ENCODE measurements at places on chromosomes 16 and 17.

DNA sequence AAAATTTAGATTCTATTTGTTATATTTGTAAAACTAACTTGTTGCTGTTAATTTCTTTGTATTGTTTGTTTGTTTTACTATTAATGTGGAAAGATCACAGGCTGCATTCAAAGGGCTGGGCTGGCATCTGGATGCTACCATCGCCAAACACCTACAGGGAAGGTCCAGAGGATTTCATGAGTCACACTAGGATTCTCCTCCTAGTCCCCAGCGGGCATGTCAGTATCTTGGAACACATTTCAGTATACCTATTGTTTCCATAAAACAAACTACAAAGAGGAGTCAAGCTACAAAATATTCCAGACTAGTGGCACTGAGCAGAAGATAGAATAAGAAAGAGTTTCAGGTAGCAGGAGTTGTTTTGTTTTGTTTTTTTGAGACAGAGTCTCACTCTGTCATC, 55.3 kb downstream of the NOG start:
- DNase-seq = no peak

GRCh38 chr17:8123695-8124349, at the start of gene HES7:
TSS of gene HES7 (minus strand) at chr17:8124106. CDS start at chr17:8124084, 22 bp downstream.
- DNase-seq = no peak

DNA sequence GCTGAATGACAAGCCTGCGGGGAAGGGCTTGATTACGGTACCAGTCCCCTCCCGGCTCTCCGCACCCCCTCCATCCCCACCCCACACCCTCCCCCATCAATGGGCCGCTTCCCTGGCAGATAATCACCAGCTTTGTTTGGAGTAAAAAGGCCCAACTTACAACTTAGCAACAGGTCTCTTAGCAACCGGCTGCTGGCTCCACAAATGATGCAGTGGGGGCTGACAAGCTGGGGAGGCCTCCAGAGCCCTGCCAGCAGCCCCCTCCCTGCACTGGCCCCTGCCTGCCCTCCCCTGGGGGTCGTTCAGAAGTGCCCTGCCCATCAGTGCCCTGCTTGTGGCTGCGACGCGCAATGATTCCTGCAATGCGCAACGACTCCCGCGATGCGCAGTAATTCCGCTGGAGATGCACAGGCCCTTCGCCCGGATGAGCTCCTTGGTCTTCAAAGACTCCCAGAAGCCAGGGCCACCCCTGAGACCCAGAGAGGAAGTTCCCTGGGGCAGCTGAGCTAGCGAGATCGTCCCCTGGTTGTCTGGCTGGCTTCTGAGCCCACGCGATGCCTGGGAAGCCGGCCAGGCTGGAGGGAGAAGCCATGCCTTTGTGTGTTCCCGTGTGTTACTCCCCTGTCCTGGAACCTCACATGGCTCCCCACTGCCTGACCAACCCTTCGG, 23.3 kb downstream of the CPNE2 start:
- no peak for DNase-seq

- no peak for DNase-seq
Observed at GRCh38 chr16:78844682-78845081, 745.2 kb downstream of the WWOX start.

DNA sequence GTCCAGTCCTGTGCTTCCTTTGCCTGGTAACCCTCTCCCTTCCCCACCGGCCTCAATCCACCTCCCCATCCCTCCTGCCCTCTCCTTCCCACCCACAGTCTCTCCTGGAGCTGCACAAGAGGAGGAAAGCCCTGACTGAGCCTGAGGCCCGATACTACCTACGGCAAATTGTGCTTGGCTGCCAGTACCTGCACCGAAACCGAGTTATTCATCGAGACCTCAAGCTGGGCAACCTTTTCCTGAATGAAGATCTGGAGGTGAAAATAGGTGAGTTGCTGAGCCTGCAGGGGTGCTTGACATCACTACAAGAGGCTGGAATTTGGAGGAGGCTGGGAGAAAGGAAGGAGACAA, 1.3 kb downstream of the PLK1 start:
- DNase-seq = no peak

DNA sequence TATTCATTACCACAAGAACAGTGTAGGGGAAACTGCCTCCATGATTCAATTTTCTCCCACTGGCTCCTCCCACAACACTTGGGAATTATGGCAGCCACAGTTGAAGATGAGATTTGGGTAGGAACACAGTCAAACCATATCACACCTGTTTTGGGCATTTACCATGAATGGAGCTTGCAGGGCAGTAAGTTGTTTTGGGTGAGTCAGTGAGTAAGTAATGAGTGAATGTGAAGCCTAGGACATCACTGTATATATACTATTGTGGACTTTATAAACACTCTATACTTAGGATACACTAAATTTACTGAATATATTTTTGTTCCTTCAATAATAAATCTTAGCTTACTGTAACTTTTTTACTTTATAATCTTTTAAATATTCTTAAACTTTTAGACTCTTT, 48.1 kb downstream of the TBC1D26 start:
- no peak for DNase-seq

GRCh38 chr16:24537474-24538337, 1.7 kb upstream of the RBBP6 start:
- no peak for DNase-seq

GRCh38 chr16:84618581-84619460, 943 bp upstream of the COTL1 start:
- DNase-seq = no peak

DNA sequence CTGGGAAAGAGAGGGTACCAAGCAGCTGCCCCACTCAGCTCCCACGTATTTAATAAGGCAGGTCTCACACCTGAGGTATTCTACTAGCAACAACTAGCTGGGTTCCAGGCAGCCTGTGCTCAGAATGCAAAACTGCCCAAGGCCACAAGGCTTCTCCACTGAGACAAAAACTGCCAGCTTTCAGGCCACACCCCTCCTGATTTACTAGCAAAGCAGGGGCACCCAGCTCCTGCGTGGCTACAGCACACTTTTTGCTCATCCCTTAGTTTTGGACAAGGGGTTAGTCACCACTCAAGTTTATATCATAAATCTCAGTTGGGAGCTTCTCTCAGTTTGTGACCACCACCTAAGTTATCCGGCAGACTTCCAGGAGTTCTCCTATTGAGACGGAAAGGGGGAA, 494.6 kb downstream of the CDH11 start:
- no peak for DNase-seq

DNA sequence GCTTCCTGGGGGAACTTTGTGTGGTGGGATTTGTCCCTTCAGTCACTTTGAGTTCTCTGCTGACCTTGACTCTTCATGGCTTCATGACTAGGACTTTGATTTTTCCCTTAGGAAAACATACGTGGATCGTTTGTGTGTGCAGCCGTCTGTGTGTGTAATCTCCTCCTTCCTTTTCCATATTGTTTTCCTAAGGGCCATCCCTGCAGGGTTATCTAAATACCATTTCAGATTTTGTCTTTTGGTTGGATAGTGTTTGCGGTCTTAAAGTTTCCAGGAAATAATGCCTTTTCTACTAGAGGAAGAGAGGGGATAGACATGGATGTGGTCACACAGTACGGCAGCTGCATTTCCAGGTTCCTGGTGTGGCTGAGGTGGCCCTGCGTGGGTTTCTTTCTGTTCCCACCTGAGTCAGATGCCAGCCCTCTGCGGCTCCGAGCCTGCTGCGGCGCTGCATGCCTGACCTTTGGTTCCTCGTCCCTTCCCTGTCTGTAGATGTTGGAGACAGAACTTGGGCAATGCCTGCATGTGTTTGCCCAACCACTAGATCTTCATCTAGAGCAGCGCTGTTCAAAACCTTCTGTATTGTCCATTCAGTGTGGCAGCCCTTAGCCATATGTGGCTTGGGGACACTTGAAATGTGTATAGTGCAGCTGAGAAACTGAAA, 72.0 kb upstream of the LGALS9 start:
- DNase-seq = no peak

DNA sequence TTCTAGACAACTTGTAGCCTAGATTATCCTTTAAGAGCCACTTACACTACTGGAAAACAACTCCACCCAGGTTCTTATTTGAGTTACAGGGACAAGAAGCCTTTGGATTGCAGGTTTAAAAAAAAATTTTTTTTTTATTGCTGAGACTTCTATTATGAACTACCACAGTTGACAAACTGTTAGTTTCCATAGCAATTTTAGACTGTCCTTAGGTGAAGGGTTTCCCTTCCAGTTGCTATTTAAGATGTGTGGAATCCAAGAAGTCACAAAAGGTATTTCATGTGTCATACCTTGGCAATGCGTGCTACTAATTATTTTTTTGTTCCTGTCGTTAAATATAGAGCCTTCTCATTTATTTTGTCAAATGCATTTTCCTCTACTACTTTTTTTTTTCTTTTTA, 253.2 kb downstream of the PRKCA start:
- no peak for DNase-seq

GRCh38 chr17:8846768-8847211, 20.7 kb downstream of the PIK3R6 start:
- no peak for DNase-seq

GRCh38 chr16:19601083-19601976, 45.8 kb downstream of the VPS35L start:
- no peak for DNase-seq

GRCh38 chr17:11412654-11413053, 171.6 kb downstream of the SHISA6 start:
- no peak for DNase-seq

GRCh38 chr17:72386619-72387237, 265.9 kb downstream of the SOX9 start:
- DNase-seq = no peak

- DNase-seq = no peak
Observed at GRCh38 chr16:57244463-57244766, 644 bp upstream of the ARL2BP start.

GRCh38 chr17:28702026-28702751, 9.5 kb downstream of the PROCA1 start:
- DNase-seq = no peak

GRCh38 chr17:61440697-61441096, 11.5 kb upstream of the TBX4 start:
- no peak for DNase-seq

DNA sequence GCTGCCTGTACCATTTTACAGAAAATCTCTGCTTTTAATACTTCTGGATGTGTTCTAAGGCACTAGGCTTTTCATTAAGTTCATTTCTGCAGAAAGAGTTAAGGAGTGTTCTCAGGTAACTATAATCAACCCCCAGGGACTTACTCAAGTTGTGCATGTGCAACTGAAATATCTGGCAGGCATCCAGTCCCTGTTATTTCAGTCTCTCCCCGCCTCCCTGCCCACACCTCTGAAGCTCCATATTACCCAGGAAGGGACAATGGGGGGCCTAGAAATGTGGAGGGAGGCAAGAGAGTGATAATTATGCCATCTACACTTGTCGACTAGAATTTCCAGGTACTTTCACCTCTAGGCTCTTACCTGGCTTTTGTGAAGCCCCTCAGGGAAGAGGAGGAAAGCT, 432.2 kb downstream of the MAF start:
- DNase-seq = no peak

DNA sequence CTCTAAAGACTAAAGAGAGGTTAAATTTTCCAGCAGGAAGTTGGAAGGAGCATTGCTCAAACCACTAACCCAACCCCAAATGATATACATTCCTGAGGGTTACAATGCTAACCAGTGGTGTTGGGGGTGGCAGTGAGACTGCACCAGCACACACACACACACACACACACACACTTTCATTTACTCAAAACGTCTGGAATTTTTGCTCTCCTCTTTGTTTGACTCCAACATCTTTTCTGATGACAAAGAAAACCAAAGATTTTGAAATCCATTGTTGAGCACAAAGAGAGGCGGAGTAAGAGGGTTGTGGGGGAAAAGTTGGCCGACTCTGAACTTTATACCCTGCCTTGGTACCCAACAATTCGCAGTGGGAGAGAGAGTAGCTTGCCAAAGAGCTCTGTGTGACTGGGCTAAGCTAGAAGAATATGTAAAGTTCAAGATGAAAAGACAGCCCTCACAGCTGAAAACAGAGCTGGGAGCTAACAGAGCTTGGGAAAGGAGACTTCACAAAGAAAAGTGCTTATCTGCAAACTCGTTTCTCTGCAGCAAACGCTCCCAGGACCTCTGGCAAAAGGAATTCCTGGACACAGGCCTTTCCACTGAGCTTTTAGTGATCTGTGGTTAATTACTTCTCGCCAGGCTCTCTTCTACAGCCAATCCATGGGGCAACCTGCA, 426.0 kb upstream of the CDH11 start:
- DNase-seq = no peak

- DNase-seq = no peak
Observed at GRCh38 chr16:27547134-27547533, 2.6 kb downstream of the GTF3C1 start.

DNA sequence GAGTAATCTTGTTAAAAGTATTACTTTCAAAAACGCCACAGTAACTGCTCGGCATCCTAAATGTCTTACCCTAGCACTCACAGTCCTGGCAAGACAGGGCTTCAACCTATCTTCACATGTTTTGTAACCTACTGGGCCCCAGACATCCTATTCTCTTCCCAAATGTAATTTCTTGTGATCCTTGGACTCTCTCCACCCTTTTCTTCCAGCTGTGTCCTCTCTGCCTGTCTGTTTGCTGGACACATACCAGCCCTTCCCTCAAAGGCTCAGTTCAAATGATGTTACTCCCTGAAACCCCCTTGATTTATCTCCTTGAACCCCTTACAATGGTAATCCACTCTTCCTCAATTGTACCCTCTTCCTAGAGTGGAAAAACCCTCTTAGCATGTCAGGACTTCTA, 60.1 kb upstream of the CNEP1R1 start:
- DNase-seq = no peak

DNA sequence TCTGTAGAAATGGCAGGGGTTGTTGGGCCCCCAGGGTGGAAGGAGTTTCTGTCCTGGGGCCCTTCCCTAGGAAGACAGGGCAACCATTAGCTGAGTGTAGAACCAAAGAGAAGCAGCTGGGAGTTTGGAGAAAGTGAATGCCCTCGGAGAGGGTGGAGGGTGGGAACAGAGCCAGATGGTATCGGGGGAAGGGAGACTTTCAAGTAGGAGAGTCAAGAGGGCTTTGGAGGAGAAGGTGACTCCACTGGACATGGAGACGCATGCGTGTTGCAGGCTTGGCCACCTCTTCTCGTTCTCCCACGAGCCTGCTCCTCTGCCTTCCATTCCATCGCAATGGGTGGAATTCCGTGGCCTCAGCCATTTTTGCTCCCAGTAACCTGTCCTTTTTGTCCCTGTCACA, 19.4 kb downstream of the SLC47A1 start:
- DNase-seq = no peak

DNA sequence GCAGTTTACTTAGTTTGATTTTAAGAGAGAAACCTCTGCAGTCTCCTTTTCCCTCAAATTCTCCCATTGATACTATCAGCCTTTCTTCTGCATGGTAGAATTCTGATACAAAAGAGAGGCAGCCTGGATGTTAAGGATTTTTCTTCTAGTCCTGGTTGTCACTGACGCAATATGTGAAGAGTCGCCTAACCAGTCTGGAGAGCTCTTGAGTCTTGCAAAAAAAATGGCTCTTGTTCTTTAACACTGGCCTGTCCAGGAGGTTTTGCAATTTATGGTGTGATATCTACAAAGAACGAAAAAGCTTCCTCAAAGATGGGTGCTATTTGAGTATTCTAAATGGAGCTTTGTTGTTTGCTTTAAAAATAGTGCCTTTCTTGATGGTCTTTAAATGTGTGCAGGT, 28.9 kb downstream of the COX10 start:
- no peak for DNase-seq

- DNase-seq = no peak
Observed at GRCh38 chr17:64565563-64565962, 58.8 kb downstream of the CEP95 start.

All from immature natural killer cell (primary cell).